ENCODE measurements at places on chromosomes 3 and 15. TPM values are rescaled to one million over a fixed set of nuclear protein-coding genes. Genes with fewer than 3 reads are reported as not detected.

DNA sequence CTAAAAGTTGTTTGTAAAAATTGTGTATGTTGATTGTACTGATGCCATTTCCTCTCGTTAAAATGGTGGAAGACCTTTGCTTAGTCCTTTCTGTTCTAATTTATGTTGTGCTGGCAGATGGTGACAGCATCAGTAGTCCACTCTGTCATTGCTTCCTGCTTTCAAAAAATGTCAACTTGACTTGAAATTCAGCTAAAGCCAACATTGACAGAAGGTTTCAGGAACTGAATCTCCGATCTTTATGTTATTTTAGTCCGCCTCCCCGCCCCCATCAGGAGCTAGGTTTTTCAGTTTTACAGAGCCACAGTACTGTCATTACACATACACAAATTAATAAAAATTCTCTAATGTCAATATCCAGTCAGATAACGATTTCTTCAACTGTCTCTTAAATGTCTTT, 1.5 kb downstream of the CEP63 start:
- no peak for DNase-seq

GRCh38 chr3:146503461-146504202, 34.3 kb upstream of the PLSCR2 start:
- no peak for DNase-seq

DNA sequence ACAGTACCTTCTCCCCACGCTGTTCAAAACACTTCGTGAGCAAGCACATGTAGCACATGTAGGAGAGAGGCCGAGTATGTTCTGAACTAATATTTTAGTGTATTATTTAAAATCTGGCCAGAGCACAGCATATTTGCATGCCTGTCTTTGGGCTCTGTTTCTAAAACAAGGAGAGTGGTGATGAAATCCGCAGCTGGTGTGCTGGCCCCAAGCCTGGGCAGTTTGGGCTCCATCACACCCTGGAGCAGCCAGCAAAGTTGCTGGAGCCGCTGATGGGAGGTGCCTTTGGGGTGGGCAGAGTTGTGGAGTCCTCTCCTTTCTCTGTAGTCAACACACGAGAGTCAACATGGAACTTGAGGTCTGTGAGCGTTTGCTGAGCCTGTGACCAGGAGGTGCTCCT, 116.6 kb downstream of the SLCO3A1 start:
- DNase-seq: peak; percentile 63

DNA sequence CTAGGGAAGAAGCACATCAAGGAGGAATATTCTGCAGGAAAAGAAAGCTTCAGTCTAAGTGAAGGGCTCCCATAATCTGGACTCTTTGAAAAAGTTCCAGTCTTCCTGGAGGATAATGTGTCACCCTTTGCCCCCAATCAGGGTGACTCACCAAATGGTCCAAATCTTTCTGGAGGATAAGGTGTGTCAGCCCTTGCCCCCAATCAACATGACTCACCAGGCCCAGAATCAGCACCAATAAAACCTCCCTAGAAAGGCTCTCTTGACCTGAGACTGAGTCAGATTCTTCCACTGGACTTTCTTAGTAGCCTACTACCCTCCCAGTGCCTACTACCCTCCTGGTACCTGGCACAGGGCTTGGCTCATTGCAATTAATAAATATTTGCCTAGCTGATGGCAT, 9.5 kb upstream of the ARL14 start:
- DNase-seq: no peak

GRCh38 chr3:61158216-61158615, 93.0 kb downstream of the FHIT start:
- no peak for DNase-seq

DNA sequence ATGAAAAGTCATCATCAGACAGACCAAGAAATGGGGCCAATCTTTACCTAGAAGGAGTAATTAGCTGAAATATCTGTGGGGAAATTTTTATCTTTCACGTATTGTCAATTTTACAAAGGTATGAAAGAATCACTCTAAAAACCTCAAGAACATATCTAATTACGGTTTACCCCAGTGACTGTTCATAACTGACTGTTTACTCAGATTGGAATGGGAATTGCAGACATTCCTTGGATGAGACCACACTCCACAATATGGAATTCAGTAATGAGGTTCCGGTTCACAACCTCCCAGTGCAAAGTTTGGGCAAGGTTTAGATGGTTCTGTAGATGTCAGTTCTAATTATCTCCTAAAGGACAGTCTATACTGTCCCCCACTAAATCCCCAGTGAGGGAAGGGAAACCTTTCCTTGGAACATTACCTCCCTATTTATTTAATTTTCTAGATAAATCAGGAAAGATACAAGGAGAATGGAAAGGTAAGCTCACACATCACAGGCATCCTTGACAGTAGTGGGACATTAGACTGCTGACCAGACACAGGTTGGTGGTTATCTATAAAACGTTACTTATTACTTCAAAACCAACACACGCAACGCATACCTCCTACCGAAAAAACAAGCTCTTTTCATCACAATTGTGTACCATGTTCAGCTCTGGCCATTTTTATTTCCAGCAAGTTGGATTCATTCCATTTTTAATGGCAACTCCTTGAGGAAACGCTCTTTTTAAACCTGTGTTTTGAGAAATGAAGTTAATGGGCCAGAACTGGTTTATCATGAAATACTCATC, 129.9 kb downstream of the RORA start:
- no peak for DNase-seq

- no peak for DNase-seq
Observed at GRCh38 chr3:25945366-25945765, 155.5 kb downstream of the OXSM start.

DNA sequence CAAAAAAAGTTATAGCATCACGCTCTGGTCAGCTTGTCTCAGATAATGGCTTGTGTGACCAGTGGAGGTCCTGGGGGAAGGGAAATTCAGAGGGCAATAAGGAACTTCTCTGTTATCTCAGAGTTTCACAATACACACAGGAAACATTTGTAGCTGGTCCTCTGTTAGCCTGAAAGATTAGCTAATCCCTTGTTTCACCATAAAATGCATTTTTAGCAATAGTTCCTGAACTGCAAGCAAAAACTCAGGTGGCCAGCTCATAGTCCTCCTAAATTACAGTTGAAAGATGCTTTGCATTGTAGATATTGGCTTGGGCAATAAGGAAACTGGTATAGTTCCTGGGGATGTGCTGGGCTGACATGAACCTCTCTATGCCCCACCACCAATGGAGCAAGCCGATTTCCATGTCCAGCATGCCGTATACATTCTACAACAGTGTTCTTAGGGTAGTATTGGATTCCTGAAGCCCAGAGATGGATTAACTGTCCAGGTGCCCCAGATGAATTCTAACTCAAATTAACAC, 141.5 kb upstream of the TBL1XR1 start:
- DNase-seq: no peak

DNA sequence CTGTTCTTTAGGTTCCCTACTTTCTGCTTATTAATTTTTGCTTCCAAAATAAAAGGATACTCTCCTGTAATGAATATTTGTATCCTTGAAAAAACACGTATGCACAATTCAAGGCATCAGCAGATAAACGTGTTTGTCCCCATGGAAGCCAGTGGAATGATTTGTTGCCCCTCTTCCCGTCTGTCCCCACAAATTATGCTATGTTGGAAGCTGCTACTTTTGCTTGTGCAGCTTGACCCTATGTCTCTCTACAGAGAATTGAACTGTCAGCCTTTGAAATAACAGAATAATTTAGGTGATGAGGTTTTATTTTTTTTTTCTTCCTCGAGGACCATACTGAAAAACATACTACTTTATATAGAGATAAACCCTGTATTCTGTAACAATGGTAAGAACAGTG, 401.5 kb upstream of the GOLIM4 start:
- DNase-seq: no peak

DNA sequence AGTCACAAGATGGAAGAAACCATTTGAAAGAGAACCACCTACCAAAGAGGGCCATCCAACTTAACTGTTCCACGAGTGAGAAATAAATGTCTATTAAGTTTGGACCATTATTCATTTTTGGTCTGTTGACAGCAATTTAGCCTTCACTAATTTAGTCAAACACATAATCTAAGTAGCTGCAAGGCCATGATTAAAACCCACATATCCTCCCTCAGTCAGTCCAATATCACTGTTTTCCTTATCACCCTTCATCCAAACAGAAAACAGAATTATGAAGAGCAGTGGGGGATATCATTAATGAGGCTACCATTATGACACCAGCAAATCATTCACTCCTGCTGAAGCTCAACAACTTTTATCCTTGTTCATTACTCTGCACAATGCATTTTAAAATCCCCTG, 52.0 kb downstream of the PIK3CB start:
- DNase-seq: no peak

GRCh38 chr3:42664438-42664803, 10.9 kb downstream of the ZBTB47 start:
- DNase-seq: no peak

DNA sequence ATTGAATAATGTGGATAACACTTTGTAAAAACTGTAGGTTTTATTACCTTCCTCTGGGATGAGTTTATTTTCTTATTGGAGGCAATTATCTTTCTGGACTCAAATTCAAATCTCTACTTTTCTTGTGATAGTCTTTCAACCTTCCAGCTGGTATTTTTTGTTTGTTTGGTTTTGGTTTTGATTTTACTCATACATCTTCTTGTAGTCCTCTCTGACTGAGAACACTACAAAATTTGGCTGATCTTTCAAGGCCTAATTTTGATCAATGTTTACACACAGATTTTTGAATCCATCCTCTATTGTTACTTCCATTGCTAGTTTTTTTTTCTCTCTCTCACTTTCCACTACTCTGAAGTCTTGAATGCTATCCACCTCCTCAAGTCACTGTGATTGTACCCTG, 303.8 kb upstream of the NECTIN3 start:
- no peak for DNase-seq

DNA sequence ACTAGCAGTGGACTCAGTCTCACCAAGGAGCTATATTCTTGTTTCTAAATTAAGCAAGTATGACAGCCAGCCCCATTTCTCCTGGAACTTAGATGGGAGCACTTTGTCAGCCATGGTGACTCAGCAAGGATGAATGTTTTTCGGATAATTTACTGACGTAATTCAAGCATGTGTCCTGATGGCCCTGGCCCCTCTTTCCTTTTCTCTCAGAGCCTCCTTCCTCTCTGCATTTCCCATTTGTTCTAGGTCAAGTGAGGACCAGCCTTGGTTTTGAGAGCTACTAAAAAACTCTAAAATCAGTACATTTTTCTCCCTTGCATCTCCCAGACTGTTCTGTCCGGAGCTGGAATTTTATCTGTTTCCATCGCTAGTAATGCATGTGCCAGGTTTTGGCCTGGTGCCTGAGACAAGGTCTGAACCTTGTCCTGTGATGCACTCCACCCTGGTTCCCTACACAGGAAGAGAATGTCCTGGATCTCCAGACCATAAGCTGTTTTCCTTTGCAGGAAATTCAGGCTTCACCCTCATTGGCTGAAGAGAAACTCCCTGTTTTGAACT, 256.6 kb upstream of the ROPN1 start:
- no peak for DNase-seq

- peak; percentile 68 for DNase-seq
Observed at GRCh38 chr15:68550498-68551295, 28.1 kb upstream of the CORO2B start.

- no peak for DNase-seq
Observed at GRCh38 chr15:73495181-73495580, 52.2 kb downstream of the REC114 start.

CX3CR1 gene
- polyA plus RNA-seq: 3.9 TPM

PIF1 gene
- 6.5 TPM for polyA plus RNA-seq

TTC21A gene
- 1.8 TPM for polyA plus RNA-seq

TMEM45A gene
- polyA plus RNA-seq: 14.8 TPM

SLC6A20 gene
- 0.11 TPM for polyA plus RNA-seq

ACAN gene
- polyA plus RNA-seq: 5.6 TPM

MESP2 gene
- polyA plus RNA-seq: 0.48 TPM

KLHL24 gene
- polyA plus RNA-seq: 26.3 TPM

LRRC31 gene
- not detected for polyA plus RNA-seq

CPNE4 gene
- not detected for polyA plus RNA-seq

PLOD2 gene
- 26.4 TPM for polyA plus RNA-seq

GABRR3 gene
- polyA plus RNA-seq: not detected

AMT gene
- 7.3 TPM for polyA plus RNA-seq

PPP1R14D gene
- not detected for polyA plus RNA-seq
